ENCODE measurements at places on chromosomes 2 and 18. TPM values are rescaled to one million over a fixed set of nuclear protein-coding genes. Genes with fewer than 3 reads are reported as not detected.

- H3K27me3 ChIP-seq: no peaks in the 10 kb centered on the region
- no peaks in the 10 kb centered on the region for H3K36me3 ChIP-seq
- no peak overlapping the region for H3K27ac ChIP-seq
- H3K4me3 ChIP-seq: no peak overlapping the region
Observed at GRCh38 chr2:151403914-151404313, 5.8 kb upstream of the RIF1 start.

GRCh38 chr2:46000660-46001059 lies 296.5 kb upstream of the EPAS1 start:
- H3K27me3 ChIP-seq: no peaks in the 10 kb centered on the region
- no peak overlapping the region for H3K4me3 ChIP-seq
- H3K36me3 ChIP-seq: no peaks in the 10 kb centered on the region
- no peak overlapping the region for H3K27ac ChIP-seq
- peaks cover 12% of the 10 kb centered on the region for H3K4me1 ChIP-seq

- no peak overlapping the region for H3K27ac ChIP-seq
- H3K4me3 ChIP-seq: no peak overlapping the region
- H3K4me1 ChIP-seq: peaks cover 18% of the 10 kb centered on the region
- H3K27me3 ChIP-seq: no peaks in the 10 kb centered on the region
- H3K36me3 ChIP-seq: no peaks in the 10 kb centered on the region
Observed at GRCh38 chr18:6411382-6411781, 3.3 kb downstream of the L3MBTL4 start.

DNA sequence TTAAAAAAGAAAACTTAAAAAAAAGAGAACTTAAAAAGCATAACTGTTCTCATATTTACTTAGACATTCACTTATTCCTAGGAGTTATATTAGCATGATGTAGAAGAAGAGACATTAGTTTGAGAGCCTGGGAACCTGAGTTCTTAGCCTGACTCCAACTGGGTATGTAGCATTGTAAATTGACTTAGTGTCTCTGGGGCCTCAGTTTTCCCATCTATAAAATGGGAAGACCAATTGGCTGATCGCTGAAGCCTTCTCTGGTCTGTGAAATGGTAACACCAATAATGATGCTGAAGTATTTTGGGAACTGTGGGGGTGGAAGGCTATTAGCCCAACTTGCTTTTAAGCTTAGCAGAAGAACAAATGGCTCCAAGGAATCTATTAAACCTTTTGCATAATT lies 55.9 kb downstream of the CABLES1 start:
- H3K4me1 ChIP-seq: peaks cover 25% of the 10 kb centered on the region
- H3K27me3 ChIP-seq: no peaks in the 10 kb centered on the region
- H3K27ac ChIP-seq: no peak overlapping the region
- no peaks in the 10 kb centered on the region for H3K36me3 ChIP-seq
- H3K4me3 ChIP-seq: no peak overlapping the region

- H3K4me1 ChIP-seq: no peaks in the 10 kb centered on the region
- no peak for DNase-seq
- no peak overlapping the region for H3K27ac ChIP-seq
- no peak overlapping the region for H3K4me3 ChIP-seq
- no peaks in the 10 kb centered on the region for H3K27me3 ChIP-seq
Observed at GRCh38 chr2:234051374-234052070, 1.0 kb downstream of the SPP2 start.

GRCh38 chr2:234368861-234369261 lies 128.0 kb downstream of the ARL4C start:
- H3K4me3 ChIP-seq: no peak overlapping the region
- no peak for DNase-seq
- H3K4me1 ChIP-seq: peaks cover 60% of the 10 kb centered on the region
- H3K27ac ChIP-seq: peak overlapping the region; percentile 76
- no peaks in the 10 kb centered on the region for H3K36me3 ChIP-seq

DNA sequence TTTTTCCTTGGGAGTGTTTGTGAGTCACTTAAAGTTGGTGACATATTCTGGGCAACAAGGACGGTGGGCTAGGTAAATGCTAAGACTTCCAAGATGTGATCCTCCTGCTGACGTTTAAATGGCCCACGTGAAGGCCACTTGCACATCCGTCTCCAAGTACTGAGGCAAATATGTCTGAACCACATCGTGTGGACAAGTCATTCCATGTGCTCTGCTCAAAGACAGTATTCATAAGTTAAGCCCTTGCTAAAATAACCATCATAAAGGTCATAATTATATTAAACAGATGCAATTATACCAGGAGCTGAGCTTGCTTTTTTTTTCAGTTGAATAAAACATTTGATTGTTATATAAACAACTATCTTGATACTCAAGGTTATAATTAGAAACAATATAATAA lies 44.8 kb downstream of the SPP2 start:
- no peaks in the 10 kb centered on the region for H3K27me3 ChIP-seq
- H3K27ac ChIP-seq: no peak overlapping the region
- H3K4me1 ChIP-seq: peaks cover 11% of the 10 kb centered on the region
- DNase-seq: no peak

DNA sequence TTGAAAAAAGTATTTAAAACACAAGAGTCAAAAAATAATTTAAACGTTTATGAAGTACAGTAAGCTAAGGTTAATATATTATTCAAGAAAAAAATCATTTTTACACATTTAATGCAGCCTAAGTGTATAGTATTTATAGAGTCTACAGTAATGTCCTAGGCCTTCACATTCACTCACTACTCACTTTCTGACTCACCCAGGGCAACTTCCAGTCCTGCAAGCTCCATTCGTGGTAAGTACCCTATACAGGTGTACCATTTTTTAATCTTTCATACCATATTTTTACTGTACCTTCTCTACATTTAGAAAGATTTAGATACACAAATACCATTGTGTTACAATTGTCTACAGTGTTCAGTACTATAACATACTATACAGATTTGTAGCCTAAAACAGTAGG lies 20.9 kb upstream of the RPRD1A start:
- no peaks in the 10 kb centered on the region for H3K4me1 ChIP-seq
- no peak overlapping the region for H3K4me3 ChIP-seq
- DNase-seq: no peak
- no peaks in the 10 kb centered on the region for H3K36me3 ChIP-seq

DNA sequence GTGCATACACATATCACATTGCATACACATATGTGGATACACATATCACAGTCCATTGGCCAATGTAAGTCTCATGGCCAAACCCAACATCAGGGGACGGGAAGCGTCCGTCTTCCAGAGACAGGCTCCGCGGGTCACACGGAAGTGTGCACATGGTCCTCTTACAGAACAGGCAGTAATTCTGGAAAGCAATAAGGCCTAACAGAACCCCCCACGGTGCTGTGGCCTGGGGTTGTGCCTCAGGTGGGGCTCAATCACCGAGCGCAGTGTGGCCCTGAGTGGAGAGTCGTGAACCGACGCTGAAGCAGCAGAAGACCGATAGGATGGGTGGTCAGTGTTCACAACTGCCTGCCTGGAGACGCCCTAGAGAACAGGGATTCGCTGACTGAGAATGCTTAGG lies 857.3 kb downstream of the GALR1 start:
- H3K4me1 ChIP-seq: no peaks in the 10 kb centered on the region
- H3K36me3 ChIP-seq: no peaks in the 10 kb centered on the region
- H3K27me3 ChIP-seq: no peaks in the 10 kb centered on the region
- DNase-seq: no peak
- no peak overlapping the region for H3K27ac ChIP-seq
- H3K4me3 ChIP-seq: no peak overlapping the region

- no peaks in the 10 kb centered on the region for H3K36me3 ChIP-seq
- no peak for DNase-seq
- H3K27ac ChIP-seq: no peak overlapping the region
- no peaks in the 10 kb centered on the region for H3K4me1 ChIP-seq
- H3K27me3 ChIP-seq: no peaks in the 10 kb centered on the region
- H3K4me3 ChIP-seq: no peak overlapping the region
Observed at GRCh38 chr2:168355779-168356476, 100.1 kb upstream of the CERS6 start.

DNA sequence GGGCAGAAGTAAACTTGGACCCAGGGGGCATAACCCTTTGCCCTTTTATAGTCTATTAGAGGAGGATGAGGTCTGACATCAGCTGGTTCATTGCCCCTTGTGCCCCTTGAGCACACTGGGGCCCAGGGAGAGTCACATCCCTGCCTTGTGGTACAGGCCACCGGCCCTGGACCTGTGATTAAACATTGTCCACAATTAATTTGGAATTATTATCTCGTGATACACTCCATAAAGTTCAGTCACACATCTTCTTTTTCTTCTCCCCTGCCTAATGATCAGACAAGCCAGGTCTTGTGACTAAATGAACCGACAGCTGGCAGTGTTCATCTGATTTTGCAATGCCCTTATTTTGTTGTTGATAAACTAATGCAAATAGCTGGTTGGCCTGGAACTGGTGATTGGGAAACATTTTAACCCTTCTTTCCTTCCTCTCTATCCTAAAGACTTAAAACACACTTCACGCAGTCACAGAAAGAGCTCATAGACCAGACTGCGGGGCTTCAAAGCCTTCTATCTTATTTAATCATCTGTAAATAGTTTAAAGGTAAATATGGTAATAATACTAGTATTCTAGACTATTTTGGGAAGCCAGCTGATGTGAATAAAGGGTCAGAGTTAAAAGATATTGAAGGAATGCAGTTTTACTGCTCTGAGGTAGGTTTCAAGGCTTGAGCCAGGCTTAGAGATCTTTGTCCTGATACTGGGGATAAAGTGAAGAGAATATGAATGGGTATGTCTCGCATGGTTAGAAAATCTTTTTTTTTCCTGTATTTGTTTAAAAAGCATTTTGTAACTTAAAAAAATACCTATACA lies 13.4 kb downstream of the IL1R1 start:
- H3K27me3 ChIP-seq: no peaks in the 10 kb centered on the region
- no peak for DNase-seq
- H3K36me3 ChIP-seq: peaks cover 25% of the 10 kb centered on the region
- H3K4me3 ChIP-seq: no peak overlapping the region
- H3K4me1 ChIP-seq: peaks cover 44% of the 10 kb centered on the region

DNA sequence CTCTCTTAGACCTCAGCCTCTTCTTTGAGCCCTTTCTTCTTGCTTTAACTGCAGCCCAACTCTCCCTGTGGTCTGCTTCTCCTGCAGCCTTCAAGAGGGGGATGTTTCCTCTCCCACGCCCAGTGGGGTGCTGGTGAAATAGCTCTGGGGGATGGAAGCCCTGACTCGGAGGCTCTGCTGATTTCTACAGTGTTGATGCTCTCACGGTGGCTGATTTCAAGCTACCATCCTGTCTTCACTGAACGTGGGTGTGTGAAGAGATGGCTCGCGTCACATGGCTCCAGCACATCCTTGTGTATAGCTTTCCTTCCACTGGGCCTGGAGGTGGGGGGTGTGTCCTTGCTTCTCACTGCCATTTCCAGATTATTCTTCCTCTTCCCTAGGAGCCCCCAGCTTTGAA lies 20.0 kb downstream of the MPP4 start:
- H3K4me3 ChIP-seq: no peak overlapping the region
- H3K4me1 ChIP-seq: no peaks in the 10 kb centered on the region
- H3K36me3 ChIP-seq: no peaks in the 10 kb centered on the region
- no peaks in the 10 kb centered on the region for H3K27me3 ChIP-seq
- DNase-seq: no peak
- no peak overlapping the region for H3K27ac ChIP-seq

DNA sequence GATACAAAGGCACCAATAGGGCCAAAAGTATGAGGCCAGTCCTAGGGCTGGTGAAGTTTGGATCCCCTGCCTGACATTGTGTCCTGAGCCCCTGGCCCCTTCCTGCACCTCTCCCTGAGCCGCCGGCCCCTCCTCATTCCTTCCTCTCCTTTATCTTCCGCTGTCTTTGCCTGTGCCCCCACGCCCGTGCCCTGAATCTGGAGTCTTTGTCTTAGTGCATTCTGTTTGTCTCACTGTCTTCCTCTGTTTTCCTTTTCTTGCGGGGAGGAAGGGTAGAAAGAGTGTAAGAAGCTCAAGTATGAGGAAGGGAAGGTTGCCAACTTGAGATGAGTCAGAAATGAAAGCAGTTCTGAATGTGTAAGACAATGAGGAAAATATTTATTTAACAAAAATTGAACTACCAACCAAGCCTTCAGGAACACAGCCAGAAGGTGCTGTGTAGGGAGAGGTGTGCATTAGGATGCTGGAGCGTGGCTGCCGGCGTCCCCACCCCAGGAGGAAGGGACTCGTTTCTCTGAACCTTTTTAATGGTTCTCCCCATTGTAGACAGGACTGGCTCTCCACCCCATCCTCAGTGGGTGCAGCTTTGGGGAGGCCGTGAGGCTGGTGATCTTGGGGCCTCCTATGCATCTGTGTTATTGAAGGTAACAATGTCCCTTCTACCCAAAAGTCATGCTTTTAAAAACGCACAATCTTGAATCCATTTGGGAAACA lies 133.1 kb downstream of the NEDD4L start:
- H3K4me3 ChIP-seq: no peak overlapping the region
- no peak for DNase-seq
- peaks cover 16% of the 10 kb centered on the region for H3K4me1 ChIP-seq
- no peaks in the 10 kb centered on the region for H3K27me3 ChIP-seq
- no peaks in the 10 kb centered on the region for H3K36me3 ChIP-seq
- H3K27ac ChIP-seq: no peak overlapping the region

DNA sequence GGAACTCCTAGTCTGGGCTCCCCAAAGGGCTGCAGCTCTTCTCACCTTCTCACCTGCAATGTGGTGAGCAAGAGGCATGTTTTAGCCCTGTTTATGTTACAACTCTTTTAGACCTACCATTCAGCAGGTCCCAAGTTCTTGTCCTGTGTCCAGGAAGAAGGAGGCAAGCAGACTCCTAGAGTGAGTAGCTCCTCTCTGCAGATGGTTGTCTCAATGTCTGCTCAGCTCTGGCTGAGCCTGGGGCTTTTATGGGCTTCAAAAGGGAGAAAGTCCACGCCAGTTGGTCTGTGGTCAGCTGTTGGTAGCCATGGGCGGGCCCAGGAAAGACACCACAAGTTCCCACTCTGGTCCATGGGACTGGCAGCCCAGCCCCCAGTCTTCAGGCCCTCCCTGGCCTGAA lies 148.1 kb upstream of the HS6ST1 start:
- H3K27ac ChIP-seq: no peak overlapping the region
- DNase-seq: peak; percentile 82
- H3K4me1 ChIP-seq: peaks cover 14% of the 10 kb centered on the region

- H3K4me3 ChIP-seq: no peak overlapping the region
- H3K27ac ChIP-seq: no peak overlapping the region
- H3K36me3 ChIP-seq: no peaks in the 10 kb centered on the region
Observed at GRCh38 chr18:39751161-39751560, 2185.6 kb upstream of the CELF4 start.

The ARMC9 gene
- 16.0 TPM for total RNA-seq

The CD302 gene
- 56.5 TPM for total RNA-seq

The ALLC gene
- total RNA-seq: not detected

The LRATD1 gene
- total RNA-seq: 32.7 TPM

The LRRC30 gene
- not detected for total RNA-seq

The CYTIP gene
- 12.5 TPM for total RNA-seq

The TANC1 gene
- 61.9 TPM for total RNA-seq

The NR4A2 gene
- 17.2 TPM for total RNA-seq

The UGT1A5 gene
- 1.2 TPM for total RNA-seq

The LYG2 gene
- not detected for total RNA-seq
